ENCODE measurements at places on chromosomes 11 and 22.

GRCh38 chr11:74417379-74417804 lies 19.2 kb upstream of the PGM2L1 start:
- no peak for DNase-seq

DNA sequence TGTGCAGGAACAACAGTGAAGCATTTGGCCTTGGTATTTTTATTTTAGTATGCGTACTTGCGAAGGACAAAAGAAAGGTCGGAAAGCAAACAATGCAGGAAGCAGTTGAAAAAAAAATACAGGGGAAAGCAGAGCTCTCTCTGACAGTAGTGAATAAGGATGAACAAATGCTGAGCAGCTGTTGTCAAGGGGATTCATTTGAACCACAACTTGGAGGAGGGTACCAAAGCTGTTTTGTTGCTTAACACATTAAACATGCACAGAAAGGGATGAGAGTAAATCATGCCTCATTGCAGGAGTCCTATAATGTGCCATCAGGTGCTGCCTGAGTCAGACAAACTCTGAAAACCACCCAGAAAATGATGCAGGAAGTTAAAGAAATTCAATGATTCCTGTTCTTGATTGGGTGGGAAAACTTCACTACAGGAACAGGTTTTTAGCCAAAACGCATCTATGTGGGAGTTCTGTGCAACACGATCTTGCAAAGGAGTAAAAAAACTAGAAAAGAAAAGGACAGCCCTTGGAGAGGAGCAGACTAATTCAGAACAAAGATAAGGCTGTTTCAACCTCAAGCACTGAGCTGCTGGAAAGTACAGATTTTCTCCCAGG lies 2113.5 kb downstream of the LRRC4C start:
- no peak for DNase-seq

GRCh38 chr11:87892291-87892690 lies 283.0 kb downstream of the RAB38 start:
- no peak for DNase-seq

- DNase-seq = no peak
These were observed 96.2 kb downstream of the RDX start for GRCh38 chr11:110200241-110200640.
